ENCODE measurements at places on chromosomes 11 and 22. TPM values are rescaled to one million over a fixed set of nuclear protein-coding genes. Genes with fewer than 3 reads are reported as not detected.

NXPE4 gene
- not detected for total RNA-seq

EXPH5 gene
- 2.3 TPM for total RNA-seq

BUD13 gene
- 13.8 TPM for total RNA-seq

ABCC8 gene
- total RNA-seq = not detected

POTEH gene
- 0.05 TPM for total RNA-seq

IGLL5 gene
- total RNA-seq = not detected

SCGB1A1 gene
- total RNA-seq = not detected

PLXNB2 gene
- total RNA-seq = 65.0 TPM

LBHD1 gene
- 6.6 TPM for total RNA-seq

SYT9 gene
- total RNA-seq = not detected

OR56B4 gene
- total RNA-seq = not detected

HORMAD2 gene
- total RNA-seq = not detected

RIMBP3C gene
- 0.50 TPM for total RNA-seq

CCDC73 gene
- total RNA-seq = not detected

MCHR1 gene
- not detected for total RNA-seq

SH3BP1 gene
- total RNA-seq = not detected

INS gene
- not detected for total RNA-seq
